CD14-positive monocyte (primary cell): ENCODE measurements at places on chromosomes 11 and 22. TPM values are rescaled to one million over a fixed set of nuclear protein-coding genes. Genes with fewer than 3 reads are reported as not detected.

- H3K27me3 ChIP-seq: no peaks in the 10 kb centered on the region
- H3K4me3 ChIP-seq: peak overlapping the region; percentile 92
- no peaks in the 10 kb centered on the region for H3K36me3 ChIP-seq
- peaks cover 21% of the 10 kb centered on the region for H3K4me1 ChIP-seq
- no peak for DNase-seq
Observed at GRCh38 chr11:28107191-28107749, 686 bp downstream of the KIF18A start.

DNA sequence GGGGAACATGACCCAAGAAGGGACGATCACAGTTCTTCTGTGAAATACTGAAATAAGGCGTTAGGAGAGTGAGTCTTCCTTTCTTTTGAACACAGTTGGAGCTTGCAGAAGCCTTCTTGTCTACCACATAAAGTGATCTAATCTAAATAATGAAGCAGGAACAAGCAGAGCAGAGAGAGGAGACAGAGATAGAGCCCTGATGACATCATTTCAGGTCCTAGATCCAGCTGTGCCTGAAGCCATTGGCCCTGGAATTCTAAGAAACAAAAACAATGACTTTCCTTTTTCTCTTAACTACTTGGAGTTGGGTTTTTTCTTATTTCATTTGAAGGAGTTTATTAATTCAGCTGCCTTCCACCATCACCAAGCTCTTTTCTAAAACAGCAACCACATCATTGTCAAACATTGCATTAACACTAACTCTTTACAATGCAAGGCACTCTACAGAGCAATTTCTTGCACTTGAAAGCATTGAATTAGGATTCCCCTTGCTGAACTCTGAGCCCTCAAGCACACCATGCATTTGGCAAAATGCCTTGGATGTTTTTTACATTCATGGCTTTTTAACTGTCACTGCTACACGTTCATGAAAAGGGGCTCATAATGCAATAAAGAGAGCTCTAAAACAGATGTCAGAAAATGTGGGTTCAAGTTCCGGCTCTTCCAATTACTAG lies 117.2 kb upstream of the TIMP3 start:
- no peak overlapping the region for H3K4me3 ChIP-seq
- H3K36me3 ChIP-seq: no peaks in the 10 kb centered on the region
- no peaks in the 10 kb centered on the region for H3K4me1 ChIP-seq

- H3K4me3 ChIP-seq: no peak overlapping the region
- H3K4me1 ChIP-seq: peaks cover 9% of the 10 kb centered on the region
- H3K27me3 ChIP-seq: no peaks in the 10 kb centered on the region
- no peak overlapping the region for H3K27ac ChIP-seq
- H3K36me3 ChIP-seq: no peaks in the 10 kb centered on the region
Observed at GRCh38 chr11:19632499-19632834, 80.2 kb upstream of the NAV2 start.

DNA sequence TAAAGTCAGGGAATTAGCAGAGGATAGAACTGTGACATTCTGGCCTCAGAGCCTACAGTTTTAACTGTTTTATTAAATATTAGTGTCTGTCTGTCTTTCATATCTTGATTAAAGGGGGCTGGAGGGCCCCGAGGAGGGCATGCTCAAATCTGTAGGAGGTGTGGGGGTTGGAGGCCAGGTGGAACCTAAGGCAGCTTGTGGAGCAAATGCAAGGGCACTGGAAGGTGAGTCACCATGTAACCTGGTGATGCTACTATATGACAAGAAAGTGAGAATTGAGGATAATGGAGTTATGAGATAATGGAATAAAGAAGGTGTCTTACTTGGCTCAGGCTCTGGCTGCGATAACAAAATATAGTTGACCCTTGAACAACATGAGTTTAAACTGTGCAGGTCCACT lies 27.3 kb upstream of the TMEM86A start:
- H3K27ac ChIP-seq: no peak overlapping the region
- H3K4me3 ChIP-seq: no peak overlapping the region
- no peak for DNase-seq
- H3K27me3 ChIP-seq: no peaks in the 10 kb centered on the region
- no peaks in the 10 kb centered on the region for H3K36me3 ChIP-seq

Gene MRGPRX3
- not detected for polyA plus RNA-seq
